ENCODE measurements at places on chromosomes 5 and 9. TPM values are rescaled to one million over a fixed set of nuclear protein-coding genes. Genes with fewer than 3 reads are reported as not detected.

Gene FIBCD1
- polyA plus RNA-seq = 2.4 TPM

DNA sequence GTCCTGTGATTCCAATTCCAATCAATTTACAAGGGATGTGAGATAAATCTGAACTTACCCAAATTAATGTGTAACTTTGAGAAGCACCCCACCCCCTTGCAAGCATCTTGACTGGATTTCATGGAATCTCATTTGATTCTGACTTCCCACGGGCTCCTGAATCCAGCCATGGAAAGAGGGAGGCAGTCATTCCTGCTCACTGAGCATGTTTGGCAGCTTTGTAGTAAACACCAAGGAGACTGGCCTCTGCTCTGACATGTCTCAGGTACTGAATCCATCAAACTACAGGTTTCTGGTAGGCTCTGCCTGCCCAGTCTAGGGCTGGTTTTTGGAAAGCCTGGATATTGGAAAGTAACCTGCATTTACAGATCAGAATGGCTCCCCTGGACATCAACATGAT, 357.6 kb downstream of the ARHGEF28 start:
- no peak for DNase-seq

Gene CDC37L1
- polyA plus RNA-seq = 30.1 TPM

GRCh38 chr5:54739371-54739770, 221.8 kb downstream of the SNX18 start:
- DNase-seq = no peak

- no peak for DNase-seq
Observed at GRCh38 chr5:123450114-123450513, 26.9 kb upstream of the CEP120 start.

GRCh38 chr5:141366016-141366896, 2.3 kb downstream of the PCDHGA5 start:
- DNase-seq = no peak

GRCh38 chr5:178224403-178224802, 8.2 kb downstream of the PHYKPL start:
- DNase-seq = no peak
